ENCODE measurements at places on chromosomes 11 and 22. TPM values are rescaled to one million over a fixed set of nuclear protein-coding genes. Genes with fewer than 3 reads are reported as not detected.

DNA sequence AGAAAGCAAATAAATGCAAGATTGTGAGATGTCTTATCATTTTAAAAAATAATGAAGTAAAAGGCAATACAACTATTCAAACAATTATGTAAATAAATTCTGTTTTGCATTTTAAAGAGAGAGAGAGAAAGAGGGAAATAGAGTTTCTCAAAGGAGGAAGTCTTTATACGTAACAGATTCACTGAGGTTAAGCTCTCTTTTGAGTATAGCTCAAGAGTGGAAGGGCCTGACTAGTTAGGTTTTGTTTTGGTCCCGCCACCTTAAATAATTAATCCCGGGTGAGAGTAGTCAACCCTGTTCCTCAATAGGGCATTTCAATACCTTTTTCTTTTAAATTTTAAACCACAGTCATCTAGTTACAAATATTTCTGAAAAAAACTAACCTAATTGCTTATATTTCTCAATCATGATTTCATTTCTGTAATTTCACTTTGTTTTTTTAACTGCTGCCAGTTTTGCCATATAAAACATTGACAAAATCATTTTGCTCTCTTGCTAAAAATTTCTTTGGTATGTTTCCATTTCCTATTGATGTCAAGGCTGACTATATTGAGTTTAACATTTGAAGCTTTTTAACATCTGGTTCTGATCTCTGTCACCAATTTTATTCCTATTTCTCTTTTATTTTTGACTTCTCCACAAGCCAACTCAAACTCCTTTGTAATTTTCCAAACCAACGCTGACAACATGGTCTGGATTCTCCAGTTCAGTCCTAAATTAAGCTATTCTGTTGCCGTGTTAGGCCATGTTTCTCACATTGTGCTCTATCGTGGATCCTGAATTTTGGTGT is 10.3 kb downstream of the OR10D3 start:
- H3K4me3 ChIP-seq: no peak overlapping the region
- DNase-seq: no peak

- no peak overlapping the region for H3K4me3 ChIP-seq
- H3K36me3 ChIP-seq: no peaks in the 10 kb centered on the region
- H3K27me3 ChIP-seq: no peaks in the 10 kb centered on the region
- no peak for DNase-seq
Observed at GRCh38 chr11:109864834-109865547, 228.2 kb upstream of the ZC3H12C start.

- H3K27me3 ChIP-seq: no peaks in the 10 kb centered on the region
- H3K36me3 ChIP-seq: no peaks in the 10 kb centered on the region
- DNase-seq: peak; percentile 30
Observed at GRCh38 chr11:133697161-133697560, 148.2 kb downstream of the SPATA19 start.

- H3K4me3 ChIP-seq: no peak overlapping the region
- no peak for DNase-seq
- H3K4me1 ChIP-seq: no peaks in the 10 kb centered on the region
Observed at GRCh38 chr11:18280438-18281045, 14.5 kb downstream of the SAA1 start.

DNA sequence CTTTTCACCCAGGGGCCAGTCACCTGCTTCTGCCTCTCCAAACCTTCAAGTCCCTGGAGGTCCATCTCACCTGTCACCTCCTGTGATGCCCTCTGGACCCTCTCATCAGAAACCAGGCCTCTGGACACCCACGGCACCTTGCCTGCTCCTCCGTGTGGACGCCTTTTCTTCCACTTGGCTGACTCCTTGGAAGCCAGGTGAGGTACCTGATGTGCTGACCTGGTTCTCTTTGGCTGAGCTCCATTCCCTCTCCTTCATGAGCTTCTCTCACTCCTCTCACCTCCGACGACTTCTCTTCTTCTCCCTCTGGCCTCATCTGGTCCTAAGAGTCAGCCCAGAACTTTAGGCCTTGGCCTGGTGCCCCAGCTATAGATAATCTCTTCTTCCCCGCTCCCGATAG is 99.3 kb downstream of the CEP164 start:
- H3K4me3 ChIP-seq: no peak overlapping the region
- no peak overlapping the region for H3K27ac ChIP-seq

DNA sequence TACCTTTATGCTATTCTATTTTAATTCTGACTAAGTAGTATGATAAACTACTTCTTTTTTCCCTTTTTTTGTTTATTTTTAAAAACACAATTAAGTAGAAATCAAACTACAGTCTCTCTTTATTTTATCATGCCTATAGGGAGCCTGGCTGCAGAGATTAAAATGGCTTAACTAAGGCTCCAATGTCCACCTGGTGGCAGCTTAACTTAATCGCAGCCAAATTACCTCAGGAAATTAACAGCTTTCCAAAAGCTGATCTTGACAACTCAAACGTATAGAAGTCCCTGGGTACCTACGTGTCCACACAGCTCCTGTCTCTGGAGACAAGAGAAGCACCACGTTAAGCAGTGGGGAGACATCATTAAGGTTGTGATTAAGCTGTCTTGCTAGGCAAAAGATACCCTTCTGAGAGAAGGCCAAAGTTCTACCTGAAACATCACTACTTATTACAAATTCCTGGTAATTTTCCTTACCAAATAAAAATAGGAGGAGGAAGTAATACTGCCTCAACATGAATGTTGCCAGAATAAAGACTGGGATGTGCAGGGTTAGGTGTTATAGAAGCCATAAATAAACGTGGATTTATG is 63.2 kb upstream of the SNX19 start:
- peaks cover 5% of the 10 kb centered on the region for H3K27me3 ChIP-seq
- no peak overlapping the region for H3K27ac ChIP-seq
- H3K36me3 ChIP-seq: no peaks in the 10 kb centered on the region
- no peak overlapping the region for H3K4me3 ChIP-seq
- no peaks in the 10 kb centered on the region for H3K4me1 ChIP-seq
- DNase-seq: no peak

- no peaks in the 10 kb centered on the region for H3K27me3 ChIP-seq
- H3K4me1 ChIP-seq: no peaks in the 10 kb centered on the region
- peaks cover 77% of the 10 kb centered on the region for H3K36me3 ChIP-seq
- DNase-seq: no peak
Observed at GRCh38 chr22:31275018-31275417, 17.3 kb downstream of the PIK3IP1 start.

GRCh38 chr11:67633758-67634365 is 4.1 kb upstream of the NUDT8 start:
- H3K4me1 ChIP-seq: peaks cover 15% of the 10 kb centered on the region
- no peak overlapping the region for H3K4me3 ChIP-seq
- no peaks in the 10 kb centered on the region for H3K36me3 ChIP-seq
- no peak overlapping the region for H3K27ac ChIP-seq
- H3K27me3 ChIP-seq: no peaks in the 10 kb centered on the region

DNA sequence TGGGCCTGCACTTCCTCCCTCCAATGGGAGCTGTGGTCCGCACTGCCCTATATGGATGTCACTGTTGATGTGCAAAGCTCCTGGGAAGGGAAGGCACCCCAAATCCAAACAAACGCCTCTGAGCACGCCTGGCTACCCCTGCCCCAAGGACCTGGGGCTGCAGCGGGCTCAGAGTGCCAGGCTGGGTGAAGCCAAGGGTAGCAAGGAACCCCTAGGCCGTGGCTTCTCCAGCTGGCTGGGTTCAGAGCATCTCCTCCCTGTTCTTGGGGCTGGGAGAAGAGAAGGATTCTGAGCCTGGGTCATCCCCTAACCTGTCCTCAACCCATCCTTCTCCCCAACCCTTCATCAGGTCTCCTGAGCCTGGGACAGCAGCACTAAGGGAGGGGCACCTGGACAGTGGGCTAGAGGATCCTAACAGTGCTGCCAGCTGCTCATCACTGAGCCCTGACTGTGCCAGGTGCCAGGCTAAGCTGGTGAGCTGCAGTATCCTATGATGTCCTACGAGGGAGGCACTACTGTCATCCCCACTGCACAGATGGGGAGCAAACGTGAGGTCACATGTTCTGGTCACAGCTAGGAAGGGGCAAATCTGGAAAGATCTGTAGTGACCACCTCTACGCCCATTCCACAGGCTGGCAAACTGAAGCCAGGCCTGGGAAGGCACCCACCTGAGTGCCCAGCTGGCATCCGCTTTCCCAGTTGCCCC is 3.0 kb downstream of the SSTR3 start:
- no peak for DNase-seq
- no peaks in the 10 kb centered on the region for H3K4me1 ChIP-seq
- no peaks in the 10 kb centered on the region for H3K36me3 ChIP-seq
- no peak overlapping the region for H3K4me3 ChIP-seq

GRCh38 chr11:19788435-19788834 is 75.8 kb downstream of the NAV2 start:
- H3K4me3 ChIP-seq: no peak overlapping the region
- no peaks in the 10 kb centered on the region for H3K36me3 ChIP-seq
- peaks cover 28% of the 10 kb centered on the region for H3K4me1 ChIP-seq
- H3K27me3 ChIP-seq: no peaks in the 10 kb centered on the region
- DNase-seq: no peak

DNA sequence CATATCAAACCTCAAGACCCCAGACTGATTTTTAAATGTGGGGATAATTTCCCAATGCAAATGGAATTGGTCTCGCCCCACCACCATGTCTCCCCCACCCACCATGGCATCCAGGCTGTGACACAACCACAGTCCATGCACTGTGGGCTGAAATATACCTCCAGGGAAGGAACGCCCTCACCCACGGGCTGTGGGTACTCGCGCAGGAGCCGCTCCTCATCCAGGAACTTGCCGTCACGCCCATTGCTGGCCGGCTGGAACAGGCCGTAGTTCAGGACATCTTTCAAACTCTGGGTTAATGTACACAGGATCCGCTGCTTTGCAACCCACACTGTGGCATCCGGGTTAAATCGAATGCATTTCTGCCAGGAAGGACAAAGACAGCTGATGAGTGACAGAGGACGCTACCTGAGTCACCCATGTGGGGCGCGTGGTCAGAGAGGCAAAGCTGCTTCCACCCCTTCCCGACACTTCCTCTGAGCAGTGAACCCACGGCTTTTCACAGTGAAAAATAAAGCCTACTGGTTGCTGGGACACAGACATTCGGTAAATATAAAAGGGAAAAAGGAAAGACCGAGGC is 133.6 kb downstream of the SHANK2 start:
- no peak overlapping the region for H3K27ac ChIP-seq
- H3K36me3 ChIP-seq: no peaks in the 10 kb centered on the region
- no peaks in the 10 kb centered on the region for H3K4me1 ChIP-seq
- DNase-seq: no peak

DNA sequence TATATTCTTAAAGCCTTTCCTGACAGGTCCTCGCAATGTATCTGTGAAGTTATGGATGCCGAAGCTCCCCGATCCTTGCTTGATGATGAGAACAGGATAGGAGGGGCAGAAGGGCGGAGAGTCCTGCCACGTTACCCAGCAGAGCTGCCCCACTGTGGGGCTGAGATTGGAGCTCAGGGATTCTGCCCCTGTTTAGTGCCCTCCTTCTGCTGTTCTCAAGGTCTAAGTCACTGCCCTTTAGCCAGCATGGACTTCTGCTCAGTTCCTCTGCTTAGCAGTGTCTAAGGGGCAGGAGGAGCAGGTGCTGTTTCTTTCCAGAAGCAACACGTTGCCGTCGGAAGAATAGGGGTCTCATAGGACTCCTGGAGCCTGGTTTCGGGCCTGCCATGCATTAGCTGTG is 164.2 kb upstream of the B3GAT1 start:
- peaks cover 4% of the 10 kb centered on the region for H3K4me1 ChIP-seq
- no peak overlapping the region for H3K27ac ChIP-seq
- no peak for DNase-seq
- peaks cover 30% of the 10 kb centered on the region for H3K27me3 ChIP-seq

GRCh38 chr22:29165321-29166060 is 40.2 kb upstream of the EMID1 start:
- no peaks in the 10 kb centered on the region for H3K36me3 ChIP-seq
- no peak overlapping the region for H3K27ac ChIP-seq

GRCh38 chr11:65584723-65585171 is 8.9 kb downstream of the EHBP1L1 start:
- no peak overlapping the region for H3K27ac ChIP-seq
- H3K4me3 ChIP-seq: no peak overlapping the region
- H3K36me3 ChIP-seq: peaks cover 61% of the 10 kb centered on the region
- H3K27me3 ChIP-seq: no peaks in the 10 kb centered on the region
- peaks cover 47% of the 10 kb centered on the region for H3K4me1 ChIP-seq

GRCh38 chr22:42427167-42427566 is 5.0 kb downstream of the NFAM1 start:
- H3K4me1 ChIP-seq: peaks cover 10% of the 10 kb centered on the region
- no peak for DNase-seq
- H3K4me3 ChIP-seq: no peak overlapping the region
- peaks cover 5% of the 10 kb centered on the region for H3K27me3 ChIP-seq
- H3K36me3 ChIP-seq: no peaks in the 10 kb centered on the region

DNA sequence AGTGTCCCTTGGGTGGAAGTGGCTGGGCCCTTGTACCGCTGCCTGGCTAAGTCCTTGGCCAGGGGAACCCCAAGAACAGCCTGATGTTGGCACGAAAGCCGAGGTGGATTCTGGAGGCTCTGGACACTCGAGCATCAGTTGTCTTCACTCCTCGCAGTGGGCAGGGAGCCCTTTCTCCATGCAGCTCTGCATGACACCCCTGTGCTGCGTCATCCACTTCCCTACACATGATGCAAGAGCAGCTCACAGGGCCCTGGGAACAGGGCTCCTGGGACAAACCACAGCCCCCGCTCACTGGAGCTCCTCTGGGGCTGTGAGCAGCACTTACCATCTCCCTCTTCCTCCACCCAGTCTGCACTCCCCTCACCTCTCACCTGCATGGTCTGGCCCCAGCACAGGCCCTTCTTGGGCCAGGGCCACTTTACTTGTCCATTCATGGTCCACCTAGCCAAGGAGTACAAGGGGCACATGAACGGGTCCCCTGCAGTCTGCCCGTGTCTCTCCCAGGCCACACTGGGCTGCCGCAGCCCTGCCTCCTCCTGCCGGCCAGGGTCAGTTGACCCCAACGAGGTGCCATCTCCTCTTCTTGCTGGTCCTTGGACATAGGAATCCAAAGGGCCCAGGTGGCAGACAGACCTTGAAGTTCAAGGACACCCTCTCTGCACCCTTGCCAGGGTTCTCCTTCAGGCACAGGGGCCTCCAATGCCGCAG is 66.5 kb downstream of the IGF2 start:
- no peak for DNase-seq
- H3K4me3 ChIP-seq: no peak overlapping the region
- H3K36me3 ChIP-seq: no peaks in the 10 kb centered on the region
- H3K27me3 ChIP-seq: no peaks in the 10 kb centered on the region
- no peak overlapping the region for H3K27ac ChIP-seq

DNA sequence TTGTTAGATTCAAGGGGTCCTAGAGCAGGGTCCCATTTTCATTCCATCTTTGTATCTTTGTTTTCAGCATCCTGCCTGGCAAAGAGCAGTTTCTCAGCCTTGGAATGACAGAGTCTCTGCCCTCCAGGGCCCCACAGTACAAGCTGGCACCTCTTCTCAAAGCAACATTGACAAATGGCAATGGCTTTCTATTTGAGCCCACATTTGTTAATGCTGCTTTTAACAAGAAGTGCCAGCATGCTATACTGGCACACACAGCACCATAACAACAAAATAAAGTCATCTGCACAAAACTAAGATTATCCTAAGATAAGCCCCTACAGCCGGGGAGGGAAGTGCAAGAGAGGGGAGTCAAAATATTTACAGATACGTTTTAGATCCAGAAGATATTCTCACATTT is 309.7 kb upstream of the C11orf87 start:
- H3K27ac ChIP-seq: no peak overlapping the region
- DNase-seq: no peak
- no peaks in the 10 kb centered on the region for H3K36me3 ChIP-seq
- H3K4me1 ChIP-seq: peaks cover 5% of the 10 kb centered on the region
- H3K27me3 ChIP-seq: no peaks in the 10 kb centered on the region

OR6T1 gene
- not detected for total RNA-seq

DEUP1 gene
- not detected for total RNA-seq

SCUBE2 gene
- total RNA-seq: 0.83 TPM

TRIM6 gene
- total RNA-seq: 2.4 TPM

BACE1 gene
- total RNA-seq: 17.7 TPM

FADS3 gene
- total RNA-seq: 142 TPM

F2 gene
- not detected for total RNA-seq

SMTN gene
- total RNA-seq: 150 TPM

CALCB gene
- total RNA-seq: not detected
